ENCODE measurements at places on chromosomes 1 and 21.
A peak's percentile ranks its signal among the peaks of the same experiment; 100 is the strongest.

- DNase-seq: no peak
These were observed 546.4 kb downstream of the OMA1 start for GRCh38 chr1:58000116-58000515.

GRCh38 chr1:22163564-22163963 is 20.7 kb upstream of the WNT4 start:
- DNase-seq: no peak

DNA sequence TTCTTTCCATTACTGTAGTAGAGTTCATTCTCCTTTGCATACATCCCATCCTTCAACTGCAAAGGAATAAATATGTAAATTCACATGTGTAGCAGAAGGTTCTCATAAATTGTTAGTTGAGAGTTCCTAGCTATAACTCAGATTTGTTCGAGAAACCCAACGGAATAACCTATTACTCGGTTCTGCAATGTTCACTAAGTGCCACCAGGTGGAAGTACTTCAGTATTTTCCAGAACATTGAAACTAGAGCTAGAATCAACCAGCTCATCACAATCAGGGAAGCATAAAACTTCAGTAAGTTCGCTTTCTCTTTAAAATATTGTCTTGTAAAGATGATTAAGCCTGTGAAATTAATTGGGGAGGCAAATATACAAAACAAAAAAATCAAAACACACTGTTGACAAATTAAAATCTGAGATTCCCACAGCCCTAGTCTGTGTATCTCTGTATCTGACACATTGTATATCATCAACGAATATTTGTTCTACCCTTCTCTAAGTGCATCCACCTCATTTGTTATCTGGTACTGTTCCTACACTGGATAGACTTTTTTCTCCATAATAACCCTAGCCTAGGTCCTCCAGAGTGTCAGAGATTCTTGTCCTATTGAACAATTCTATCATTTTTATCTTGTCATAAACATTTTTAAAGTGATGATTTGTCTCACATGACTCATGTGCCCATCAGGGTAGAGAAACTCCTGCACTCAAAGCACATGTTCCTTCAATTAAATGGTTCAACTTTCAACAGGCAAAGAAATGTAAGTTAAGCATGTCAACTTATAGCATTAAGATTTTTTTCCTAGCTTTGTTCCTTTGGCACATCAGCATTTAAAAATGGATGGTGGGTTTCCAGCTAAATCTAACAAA is 31.9 kb downstream of the MROH9 start:
- DNase-seq: no peak

DNA sequence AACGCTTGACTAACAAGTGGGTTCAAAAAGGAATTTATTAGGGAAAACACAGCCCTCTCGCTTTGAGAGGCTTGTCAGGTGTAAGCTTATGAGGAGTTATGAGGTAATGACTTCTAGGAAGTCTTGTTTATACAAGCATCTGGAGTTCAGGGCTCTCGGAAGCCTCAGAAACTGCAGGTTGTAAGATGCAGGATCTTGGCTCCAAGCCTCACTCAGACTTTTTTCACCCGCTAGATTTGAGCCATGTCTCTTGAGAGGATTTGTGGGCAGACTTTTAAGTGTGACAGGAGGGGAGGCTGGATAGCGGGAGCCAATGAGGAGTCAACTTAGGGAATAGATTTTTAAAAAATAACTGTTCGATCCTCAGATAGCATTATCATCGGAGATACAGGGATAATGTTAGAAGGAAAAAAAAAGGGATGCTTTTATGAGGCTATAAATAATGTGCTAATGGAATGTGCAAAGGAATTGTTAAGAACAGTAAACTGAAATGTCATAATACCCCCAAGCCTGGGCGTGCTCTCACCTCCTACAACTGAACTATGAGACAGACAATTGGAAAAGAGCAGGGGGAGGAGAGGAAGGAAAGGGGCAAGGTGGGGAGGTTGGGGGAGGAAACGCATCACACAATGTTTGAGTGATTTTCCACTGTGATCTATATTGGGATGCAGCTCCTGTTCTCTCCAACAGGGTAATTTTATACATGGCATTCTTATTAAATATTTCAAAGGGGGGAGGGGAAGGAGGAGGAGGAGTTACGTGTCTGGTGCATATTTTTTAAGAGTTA is 107.4 kb upstream of the ESRRG start:
- DNase-seq: no peak

- peak; percentile 13 for DNase-seq
These were observed 1.2 kb downstream of the GPR88 start for GRCh38 chr1:100538913-100539835.

DNA sequence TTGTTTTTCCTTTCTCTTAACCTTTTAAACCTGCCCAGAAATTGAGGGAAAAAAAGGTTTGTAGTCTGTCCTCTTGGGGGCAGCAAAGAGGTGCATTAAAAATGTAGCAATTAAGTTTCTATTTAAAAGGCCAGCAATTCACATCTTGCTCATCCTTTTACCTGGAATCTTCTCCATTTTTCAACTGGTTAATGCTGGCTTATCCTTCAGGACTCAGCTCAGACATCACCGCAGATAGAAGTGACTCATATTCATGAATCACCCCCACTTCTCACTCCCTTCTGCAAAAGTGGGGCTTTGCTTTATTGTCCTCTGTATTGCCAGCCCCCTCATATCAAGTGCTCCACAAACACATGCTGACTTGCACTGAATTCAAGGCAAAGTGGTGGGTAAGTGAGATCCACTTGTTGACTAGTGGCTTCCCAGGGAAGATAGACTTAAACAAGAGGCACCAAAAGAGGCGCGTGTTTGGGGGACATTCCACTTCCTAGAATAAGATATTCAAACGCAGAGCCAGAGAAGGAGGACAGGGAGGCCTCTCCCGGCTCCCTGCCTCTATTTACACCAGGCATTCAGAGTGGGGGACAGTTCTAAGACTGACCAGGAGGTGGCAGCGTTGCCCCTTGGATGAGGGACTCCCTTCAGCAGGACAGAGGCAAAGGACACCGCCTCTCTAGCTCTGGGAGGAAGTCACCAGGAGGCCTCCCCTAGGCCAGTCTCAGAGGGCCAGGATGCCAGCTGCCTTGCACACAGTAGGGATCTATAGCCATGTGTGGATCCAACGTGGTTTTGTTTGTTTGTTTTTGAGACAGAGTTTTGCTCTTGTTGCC is 23.2 kb upstream of the ZNF648 start:
- peak; percentile 57 for DNase-seq

DNA sequence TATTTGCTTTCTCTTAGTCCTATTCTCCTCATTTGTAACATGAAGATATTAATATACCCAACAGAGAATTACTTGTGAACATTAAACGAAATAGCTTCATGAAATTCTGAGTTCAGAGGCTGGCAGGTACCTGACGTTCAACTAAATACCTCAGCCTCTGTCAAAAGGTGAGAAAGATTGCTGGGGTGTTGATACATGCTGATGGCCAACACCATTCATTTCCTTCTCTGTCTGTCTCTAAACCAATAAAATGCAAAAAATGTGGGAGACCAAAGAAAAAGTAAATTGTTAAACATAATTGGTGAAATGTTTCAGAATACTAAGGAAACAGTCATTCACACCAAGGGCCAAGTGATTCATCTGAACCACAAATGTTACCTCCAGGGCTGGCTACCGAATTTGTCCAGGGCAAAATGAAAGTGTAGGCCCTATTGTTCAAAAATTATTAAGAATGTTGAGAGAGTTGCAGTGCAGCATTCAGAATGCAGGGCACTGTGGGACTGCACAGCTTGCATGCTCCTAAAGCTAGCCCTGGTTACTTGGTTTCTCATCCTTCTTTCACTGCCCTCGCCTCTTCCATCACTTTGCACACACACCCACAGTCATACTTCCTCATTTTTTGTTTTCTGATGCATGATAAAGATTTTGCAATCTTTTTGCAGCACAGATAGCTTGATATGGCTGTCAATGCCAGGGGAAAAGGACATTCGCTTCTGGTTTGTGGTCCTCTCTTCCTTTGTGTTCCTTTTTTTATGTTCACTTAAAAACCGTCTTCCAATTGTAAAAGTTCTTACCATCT is 414.3 kb upstream of the NR5A2 start:
- no peak for DNase-seq

DNA sequence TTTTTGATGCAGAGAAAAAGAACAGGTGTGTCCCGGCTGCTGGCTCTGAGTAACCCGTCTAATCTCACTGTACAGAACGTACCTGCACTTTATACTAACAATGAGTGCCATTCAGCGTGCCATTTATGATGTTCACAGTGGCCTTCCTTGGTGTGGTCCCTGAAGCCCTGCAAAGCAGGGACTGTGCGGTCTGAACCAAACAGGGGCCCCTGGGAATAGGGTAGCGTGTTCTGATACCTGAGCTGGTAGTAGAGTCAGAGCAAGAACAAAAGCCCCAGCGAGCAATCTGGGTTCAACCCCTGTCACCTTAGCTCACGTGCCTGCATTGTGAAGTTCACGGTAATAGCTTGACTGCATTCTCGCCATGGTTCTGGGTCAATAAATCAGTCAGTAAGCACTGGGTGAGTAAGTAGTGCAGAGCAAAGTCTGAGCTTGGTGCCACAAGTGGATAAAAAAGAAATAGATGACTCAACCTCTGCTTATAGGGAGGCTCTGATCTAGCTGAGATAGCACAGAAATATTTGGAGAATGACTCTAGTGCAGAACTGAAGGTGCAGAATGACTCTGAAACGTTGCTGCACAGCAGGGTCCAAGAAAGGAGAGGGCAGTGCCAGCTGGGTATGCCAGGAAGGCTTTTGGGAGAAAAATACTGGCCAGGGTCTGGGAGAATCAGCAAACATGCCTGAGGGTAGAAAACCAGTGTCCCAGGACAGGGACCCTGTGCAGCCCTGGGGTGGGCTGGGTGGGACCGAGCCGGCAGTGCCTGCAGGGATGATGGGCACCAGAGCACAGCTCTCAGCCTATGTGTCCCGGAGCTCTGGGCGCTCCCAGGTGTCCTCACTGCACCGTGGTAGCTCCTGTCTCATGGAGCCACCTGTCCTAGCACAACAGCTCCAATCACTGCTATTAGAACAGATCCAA is 125.9 kb downstream of the RHOU start:
- no peak for DNase-seq

DNA sequence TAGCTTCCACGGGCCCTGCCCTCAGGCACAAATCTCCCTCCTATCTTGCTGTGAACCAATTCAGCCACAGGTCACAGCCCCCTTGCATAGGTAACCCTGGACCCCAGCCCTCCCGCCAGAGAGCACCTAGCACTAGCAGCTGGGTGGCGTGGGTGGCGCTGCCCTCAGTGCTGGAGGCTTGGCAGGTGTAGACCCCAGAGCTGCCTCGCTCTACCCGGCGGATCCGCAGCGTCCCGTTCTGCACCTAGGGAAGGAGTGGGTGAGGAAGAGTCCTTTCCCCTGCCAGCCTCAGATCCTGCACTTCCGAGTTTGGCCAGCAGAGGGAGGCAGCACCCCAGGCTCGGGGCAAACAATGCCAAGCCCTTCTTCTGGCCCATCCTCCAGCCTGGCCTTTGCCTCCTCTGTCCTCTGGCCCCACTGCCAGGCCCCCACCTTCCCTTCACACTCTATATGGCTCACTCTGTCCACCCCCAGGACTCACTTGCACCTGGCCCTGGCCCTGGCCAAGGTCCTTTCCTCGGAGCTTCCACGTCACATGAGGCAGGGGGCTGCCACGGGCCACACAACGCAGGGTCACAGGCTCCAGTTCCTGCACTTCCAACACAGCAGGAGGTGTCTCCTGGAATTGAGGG is 9.0 kb downstream of the IGSF9 start:
- DNase-seq: peak; percentile 71

GRCh38 chr1:212514056-212514614 is 81.4 kb downstream of the NENF start:
- no peak for DNase-seq

GRCh38 chr1:84611796-84612195 is 37.6 kb upstream of the CTBS start:
- no peak for DNase-seq

GRCh38 chr21:46142582-46143473 is 12.6 kb downstream of the FTCD start:
- DNase-seq: no peak

DNA sequence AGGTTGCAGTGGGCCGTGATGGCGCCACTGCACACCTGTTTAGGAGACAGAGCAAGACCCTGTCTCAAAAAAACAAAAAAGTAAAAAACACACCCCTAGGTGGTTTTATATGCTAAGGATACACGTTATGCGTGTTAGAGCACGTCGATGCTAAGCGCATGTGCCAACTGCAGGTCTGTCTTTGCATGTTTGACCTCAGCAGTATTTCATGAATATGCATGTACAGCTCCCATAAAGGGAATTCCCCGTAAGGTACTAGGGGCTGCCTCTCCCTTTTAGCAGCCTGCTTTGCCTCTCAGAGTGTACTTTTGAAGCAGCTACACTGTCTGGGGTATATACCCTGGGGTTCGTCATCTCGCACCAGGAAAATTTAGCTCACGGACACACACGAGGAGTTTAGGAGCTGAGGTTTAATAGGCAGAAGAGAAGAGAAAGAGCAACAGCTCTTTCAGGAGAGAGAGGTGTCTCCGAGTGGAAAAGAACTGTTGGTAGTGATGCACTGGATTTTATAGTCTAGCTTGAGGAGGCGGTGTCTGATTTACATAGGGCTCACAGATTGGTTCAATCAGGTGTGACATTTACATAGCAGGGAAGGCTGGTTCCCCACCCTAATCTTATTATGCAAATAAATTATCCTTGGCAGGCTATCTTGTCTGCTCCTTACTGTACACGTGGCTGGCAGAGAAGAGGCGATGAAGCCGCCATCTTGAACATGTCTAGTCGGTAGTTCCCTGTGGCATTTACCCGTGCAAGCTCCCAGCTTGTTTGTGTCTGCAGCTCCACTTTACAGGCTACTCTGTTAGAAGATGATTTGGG is 4.2 kb upstream of the OTUD3 start:
- no peak for DNase-seq

GRCh38 chr1:119947468-119947867 is 51.2 kb upstream of the ADAM30 start:
- DNase-seq: no peak

GRCh38 chr21:9837946-9838737 is 683.2 kb upstream of the TPTE start:
- DNase-seq: no peak

GRCh38 chr1:15289251-15289651 is 42.2 kb downstream of the FHAD1 start:
- no peak for DNase-seq

- DNase-seq: no peak
These were observed 276.9 kb downstream of the VAV3 start for GRCh38 chr1:107687849-107688753.

- DNase-seq: no peak
These were observed 39.6 kb downstream of the FCER1A start for GRCh38 chr1:159341736-159342135.

DNA sequence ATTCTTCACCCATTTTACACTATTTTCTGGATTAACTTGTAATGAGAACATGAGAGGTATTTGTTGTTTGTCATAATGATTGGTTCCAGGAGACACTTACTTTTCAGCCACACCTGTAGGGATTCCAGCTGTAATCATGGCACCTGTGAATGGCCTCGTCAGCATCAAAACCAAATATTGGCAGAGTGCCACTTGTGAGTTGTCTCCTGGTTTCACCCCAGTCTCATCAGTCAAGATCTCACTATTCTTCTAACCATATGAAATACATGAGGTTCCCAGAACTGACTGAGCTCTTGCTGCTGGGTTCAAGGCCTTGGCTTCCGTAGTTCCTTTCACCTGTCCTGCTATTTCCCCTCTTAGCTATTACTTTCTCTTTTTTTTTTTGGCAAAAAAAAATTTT is 246.6 kb upstream of the ADGRL2 start:
- no peak for DNase-seq

- DNase-seq: no peak
These were observed 5.0 kb downstream of the PALMD start for GRCh38 chr1:99650773-99651437.
